ENCODE measurements at places on chromosomes 2 and 18.

DNA sequence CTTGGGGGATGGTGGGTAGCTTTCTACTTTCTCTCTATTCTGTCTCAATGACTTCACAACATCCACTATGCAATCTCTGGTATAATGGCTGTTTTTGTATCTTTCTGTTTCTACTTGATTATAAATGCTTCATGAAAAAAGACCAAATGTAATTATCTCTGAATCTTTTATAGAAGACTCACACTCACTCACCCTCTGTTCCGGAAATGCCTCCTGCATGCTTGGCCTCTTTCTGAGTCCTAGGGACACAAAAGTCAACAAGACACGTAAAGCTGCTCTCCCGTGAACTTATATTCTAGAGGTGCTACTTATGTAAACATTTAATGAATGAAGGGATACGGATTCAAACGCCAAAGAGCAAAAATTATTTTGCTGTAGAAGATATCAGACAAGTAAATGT lies 502.2 kb upstream of the SOX11 start:
- no peak for DNase-seq

- DNase-seq, result peak; percentile 27
Observed at GRCh38 chr2:29295845-29296244, 180.6 kb downstream of the CLIP4 start.

- no peak for DNase-seq
Observed at GRCh38 chr2:62565309-62565908, 59.4 kb upstream of the TMEM17 start.

DNA sequence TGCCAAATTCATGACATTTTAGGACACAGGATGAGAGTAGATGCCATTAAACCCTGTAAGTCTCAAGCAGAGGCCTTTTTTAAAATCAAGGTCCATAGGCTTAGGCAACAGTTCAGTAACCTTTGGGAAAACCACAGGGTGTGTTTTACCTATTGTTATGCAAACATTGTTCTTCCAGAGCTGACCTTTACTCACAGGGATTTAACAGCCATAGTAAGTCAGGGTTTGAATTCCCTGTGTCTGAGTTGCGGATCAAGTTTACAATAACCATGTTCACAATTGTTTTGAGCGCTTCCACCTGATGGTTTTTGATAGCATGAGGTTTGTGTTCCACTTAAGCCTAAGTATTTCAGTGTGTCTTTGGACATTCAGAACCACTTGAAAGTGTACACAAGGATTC lies 160.1 kb upstream of the BOD1L2 start:
- DNase-seq, result no peak

- no peak for DNase-seq
Observed at GRCh38 chr2:211453311-211453887, 897.0 kb downstream of the CPS1 start.

Data from sciatic nerve (tissue), 2 donors.